ENCODE measurements at places on chromosomes 7 and 10. TPM values are rescaled to one million over a fixed set of nuclear protein-coding genes. Genes with fewer than 3 reads are reported as not detected.

GRCh38 chr10:64345856-64346255, 824.7 kb downstream of the REEP3 start:
- DNase-seq, result no peak

DNA sequence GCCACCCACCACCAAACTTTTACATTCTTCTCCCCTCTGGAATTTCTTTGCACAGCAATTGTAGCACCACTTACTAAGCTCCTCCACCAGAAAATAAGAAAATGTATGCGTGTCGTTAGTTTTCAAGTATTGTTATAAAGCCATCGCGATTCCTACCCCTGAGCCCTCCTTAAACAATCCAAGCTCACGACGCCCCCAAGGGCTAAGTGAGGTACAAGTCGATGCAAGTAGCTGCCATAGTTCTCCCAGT, 1.3 kb downstream of the FRAT2 start:
- no peak for DNase-seq

DNA sequence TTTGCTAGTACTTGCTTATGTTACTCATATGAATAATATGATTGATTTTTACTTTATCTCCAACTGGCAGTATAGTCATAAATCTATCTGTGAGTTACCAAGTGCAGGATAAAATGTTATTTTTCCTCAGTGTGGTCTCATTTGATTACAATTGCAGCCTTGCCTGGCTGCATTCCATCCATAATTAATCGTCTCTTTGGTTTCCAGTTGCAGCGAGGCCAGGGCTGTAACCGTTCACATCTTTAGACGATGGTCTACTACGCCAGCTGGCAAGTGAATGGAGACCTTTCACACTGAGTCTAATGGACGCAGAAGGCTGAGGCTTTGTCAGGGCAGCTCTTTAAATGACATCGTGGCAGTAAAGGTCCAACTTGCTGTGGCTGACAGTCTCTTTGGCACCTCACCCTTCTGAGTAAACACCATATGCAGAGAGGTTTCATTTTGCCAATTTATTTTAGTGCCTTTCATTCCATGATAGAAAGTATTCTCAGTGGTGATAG, 84.0 kb downstream of the ARL4A start:
- DNase-seq, result peak; percentile 83

DNA sequence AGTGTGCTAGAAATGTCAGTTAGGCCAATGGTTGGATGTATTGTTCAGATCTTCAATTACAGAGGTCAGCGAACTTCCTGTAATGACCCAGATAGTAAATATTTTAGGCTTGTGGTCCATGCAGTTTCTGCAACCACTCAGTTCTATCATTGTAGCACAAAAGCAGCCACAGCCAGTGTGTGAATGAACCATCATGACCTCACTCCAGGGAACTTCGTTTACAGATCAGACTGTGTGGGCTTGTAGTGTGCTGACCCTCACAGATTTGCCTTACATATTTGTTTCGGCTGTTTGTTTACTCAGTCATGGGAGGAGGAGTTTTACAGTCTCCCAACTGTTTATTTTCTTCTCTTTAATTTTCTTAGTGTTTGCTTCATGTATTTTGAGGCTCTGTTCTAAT, 55.4 kb downstream of the LANCL2 start:
- DNase-seq, result no peak

DNA sequence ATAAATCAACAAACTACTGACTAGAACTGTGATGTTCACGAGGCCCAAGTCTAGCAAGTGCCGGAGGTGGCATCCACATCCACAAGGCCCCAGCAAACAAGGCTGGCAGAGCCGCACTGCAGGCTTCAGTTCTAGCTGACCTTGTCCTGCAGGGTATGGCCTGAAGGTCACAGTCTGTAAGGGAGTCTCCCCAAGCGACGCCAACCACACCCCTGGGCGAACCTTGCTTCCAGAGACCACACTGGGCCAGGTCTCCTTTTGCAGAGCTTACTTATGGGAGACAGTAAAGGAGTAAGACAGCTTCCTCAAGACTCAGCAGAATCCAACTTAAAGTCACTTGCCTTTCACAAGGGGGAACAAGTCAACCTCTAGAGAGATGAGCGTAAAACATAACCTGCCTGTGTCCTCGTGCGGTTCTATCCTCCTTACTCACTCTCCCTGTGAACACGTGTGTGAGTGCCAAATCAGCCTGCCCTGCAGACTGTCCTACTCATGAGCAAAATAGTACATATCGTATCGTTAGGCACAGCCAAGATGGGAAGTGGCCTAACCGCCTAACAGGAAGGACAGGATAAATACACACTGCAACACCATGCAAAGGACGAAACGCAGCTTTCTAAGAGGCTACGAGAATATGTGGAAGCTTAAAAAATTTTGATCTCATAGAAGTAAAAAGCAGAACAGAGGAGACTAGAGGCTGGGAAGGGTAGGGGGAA, 22.7 kb downstream of the FAM53B start:
- no peak for DNase-seq

DNA sequence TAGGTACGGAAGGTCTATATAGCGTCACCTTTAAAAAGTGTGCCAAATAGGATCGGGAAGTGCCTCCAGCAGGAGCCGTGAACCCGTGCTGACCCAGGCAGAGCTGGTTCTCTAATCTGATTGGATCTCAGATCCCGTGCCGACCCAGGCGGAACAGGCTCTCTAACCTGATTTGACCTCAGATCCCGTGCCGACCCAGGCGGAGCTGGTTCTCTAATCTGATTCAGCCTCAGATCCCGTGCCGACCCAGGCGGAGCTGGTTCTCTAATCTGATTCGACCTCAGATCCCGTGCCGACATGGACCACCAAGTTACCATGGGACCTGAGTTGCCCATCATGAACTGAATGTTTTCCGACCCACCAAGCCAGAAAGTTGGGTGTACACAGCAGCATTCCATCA, 463.9 kb downstream of the PTPRN2 start:
- no peak for DNase-seq

DNA sequence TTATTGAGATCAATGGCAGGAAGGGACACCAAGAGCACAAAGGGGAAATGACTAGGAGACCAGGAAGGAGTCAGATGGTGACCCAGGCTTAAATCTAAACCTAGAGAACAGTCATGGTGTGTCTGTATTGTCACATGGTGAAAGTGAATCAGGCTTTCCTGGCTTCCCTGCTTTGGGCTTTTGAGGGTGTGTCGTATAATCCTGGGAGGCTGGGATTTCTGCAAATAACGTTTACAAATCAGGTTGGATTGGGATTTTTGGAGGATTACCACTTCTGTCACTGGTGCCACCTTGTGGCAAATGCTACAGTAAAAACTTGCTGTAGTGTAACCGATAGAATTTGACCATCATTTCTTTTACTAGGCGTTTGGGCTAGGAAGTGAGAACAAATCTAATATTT, 502.6 kb downstream of the NRG3 start:
- DNase-seq, result peak; percentile 4

DNA sequence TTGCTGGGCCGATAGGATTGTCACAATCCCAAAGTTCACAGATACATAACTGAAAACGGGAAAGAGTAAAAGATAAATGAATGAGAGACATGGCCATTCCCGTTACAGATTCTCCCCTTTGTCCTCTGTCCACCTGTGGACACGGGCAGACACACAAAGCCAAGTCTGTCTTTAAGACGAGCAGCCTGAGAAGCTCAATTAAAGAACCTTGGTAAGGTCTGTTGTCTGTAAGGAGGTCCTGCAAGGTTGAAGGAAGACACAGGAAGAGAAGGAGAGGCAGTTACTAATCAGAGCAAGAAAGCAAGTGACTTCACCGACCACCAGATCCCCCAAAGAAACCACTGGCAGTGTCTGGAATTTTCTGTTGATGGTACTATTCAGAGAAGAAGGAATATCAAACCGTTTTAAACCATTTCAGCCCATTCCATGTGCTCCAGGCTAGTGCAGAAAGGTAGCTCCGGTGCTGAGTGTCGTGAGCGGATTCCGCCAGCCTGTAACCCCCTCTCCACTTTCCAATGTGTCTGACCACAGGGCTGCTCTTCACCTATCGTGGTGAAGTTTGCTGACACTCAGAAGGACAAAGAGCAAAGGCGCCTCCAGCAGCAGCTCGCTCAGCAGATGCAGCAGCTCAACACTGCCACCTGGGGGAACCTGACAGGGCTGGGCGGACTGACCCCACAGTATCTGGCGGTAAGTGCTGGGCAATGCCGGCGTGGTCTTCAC, 252.6 kb downstream of the CELF2 start:
- DNase-seq, result peak; percentile 80

GRCh38 chr10:69376662-69377061, 40.1 kb downstream of the TACR2 start:
- DNase-seq, result no peak

DNA sequence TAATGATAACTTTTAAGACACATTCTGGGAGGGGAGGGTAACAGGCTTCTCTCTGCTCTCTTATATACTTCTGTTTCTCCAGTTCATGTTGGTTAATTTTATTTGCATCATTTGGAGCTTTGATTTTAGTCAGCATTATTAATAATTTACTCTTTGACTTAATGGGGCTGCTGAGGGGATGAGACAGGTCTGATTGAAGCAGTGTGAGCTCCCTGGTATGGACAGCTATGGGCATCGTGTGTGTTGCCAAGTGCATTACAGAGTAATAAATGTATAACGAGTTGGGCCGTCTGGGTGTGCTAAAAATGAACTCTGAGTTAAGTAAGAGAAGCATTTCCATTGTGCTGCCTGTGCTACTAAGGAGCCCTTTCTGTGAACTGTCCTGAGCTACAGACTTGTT, 31.7 kb upstream of the IKZF1 start:
- no peak for DNase-seq

GRCh38 chr10:71584902-71585563, 134.5 kb downstream of the C10orf105 start:
- no peak for DNase-seq

- no peak for DNase-seq
Measured at GRCh38 chr10:130809181-130809580, 502.3 kb downstream of the TCERG1L start.

GRCh38 chr10:21172542-21172929, 275.4 kb upstream of the NEBL start:
- DNase-seq, result no peak

GRCh38 chr10:79178614-79179163, 109.9 kb downstream of the ZMIZ1 start:
- peak; percentile 74 for DNase-seq

- DNase-seq, result no peak
Measured at GRCh38 chr7:40815512-40815911, 680.7 kb downstream of the SUGCT start.

- no peak for DNase-seq
Measured at GRCh38 chr7:22248111-22248809, 108.7 kb downstream of the RAPGEF5 start.

DNA sequence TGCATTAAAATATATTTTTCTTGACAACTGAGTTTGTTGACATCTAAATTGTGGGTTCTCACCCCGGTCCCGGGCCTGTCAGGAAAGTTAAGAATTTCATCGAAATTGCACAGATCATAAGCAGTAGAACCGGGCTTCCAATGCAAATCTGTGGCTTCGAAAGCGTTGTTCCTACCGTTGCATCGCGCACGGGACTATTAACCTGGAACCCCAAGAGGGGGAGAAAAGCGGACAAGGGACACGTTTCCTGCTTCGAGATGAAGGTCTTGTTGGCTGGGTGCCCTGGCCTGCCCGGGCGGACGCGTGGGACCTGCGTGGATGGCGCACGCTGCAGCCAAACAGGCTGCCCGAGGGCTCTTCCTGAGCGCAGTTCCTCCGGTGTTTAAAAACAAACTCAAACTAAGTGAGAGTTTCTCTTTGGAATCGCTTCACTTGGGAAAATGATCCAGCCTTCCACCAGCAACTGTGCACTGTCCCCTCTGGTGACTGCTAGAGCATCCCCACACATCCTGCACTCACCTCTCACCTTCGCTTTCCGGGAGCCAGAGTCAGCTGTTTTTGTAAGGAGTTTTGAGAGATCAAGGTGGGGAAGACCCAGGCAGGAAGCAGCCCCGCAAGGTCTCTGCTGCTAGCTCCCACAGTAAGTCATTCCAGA, 5.1 kb upstream of the TBX20 start:
- DNase-seq, result no peak

DNA sequence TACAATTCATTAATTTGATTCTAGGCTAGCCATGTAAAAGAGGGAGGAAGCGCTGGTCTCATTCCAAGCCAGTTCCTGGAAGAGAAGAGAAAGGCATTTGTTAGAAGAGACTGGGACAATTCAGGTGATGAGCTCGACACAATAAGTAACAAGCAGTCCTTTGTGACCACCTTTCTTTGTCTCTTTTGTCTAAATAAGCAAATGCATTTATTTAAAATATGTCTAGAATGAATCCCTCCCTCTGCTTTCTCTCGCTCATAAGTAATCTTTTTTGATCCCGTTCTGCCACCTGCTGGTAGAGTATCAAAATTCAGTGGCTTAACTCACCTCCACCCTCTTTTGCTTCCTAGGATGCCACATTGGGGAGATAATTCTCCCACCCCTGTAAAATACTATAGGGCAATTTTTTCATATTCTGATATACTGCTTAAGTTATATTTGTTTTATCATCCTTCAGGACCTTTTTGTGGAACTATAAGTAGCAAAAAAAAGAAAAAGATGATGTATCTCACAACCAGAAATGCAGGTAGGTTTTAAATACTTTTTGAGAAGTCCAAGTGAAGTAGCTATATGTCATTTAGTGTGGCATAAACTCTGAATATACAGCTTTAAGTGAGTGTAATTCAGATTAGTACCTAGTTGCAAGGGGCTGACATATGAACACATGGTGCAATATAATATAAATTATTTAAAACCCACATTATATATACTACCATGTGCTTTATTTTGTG, 91.5 kb downstream of the GSDME start:
- peak; percentile 56 for DNase-seq

DNA sequence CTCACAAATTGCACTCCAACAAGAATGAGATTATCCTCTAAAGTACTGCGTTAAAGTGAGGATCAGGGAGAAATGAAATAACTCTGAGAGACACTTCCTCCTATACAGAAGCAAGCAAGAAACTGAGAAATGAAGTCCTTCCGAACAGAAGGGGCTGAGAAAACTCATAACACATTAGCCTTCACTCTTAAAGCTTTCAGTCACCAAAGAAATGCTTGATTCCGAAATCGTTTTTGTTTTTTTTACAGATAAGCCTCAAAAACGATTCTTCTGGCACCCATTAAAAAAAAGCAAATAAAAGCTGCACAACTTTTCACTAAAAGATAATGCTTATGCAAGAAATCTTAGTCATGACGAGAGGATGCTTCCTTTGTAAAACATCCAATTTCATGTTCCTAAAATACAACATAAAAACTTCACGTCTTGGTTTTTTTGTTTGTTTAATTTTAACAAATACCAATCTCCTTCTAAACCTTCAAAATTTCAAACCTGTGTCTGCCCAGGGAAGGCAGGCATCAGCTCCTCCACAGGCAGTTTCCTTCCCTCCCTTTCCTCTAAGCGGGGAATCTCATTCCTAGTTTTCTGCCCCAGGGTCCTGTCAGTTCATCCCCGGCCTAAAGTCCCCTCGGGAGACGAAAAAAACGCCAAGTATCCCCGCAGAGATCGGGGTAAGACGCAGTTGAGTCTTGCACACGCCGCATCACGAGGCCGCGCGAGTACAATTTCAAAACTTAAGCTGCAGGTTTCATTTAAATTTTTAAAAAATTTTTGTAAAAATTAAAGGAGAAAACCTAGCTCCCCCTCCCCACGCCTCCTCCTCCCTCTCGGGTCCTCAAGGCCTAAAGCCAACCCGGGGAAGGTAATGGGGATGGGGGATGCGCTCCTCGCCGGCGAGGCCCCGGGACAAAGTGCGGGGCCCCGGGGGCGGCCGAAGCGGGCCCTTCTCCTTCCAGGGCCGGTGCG, 1.1 kb downstream of the BAZ1B start:
- no peak for DNase-seq

TMEM270 gene
- polyA plus RNA-seq, result not detected

ARMC3 gene
- polyA plus RNA-seq, result 0.37 TPM

HECW1 gene
- not detected for polyA plus RNA-seq

CAMK2B gene
- 6.2 TPM for polyA plus RNA-seq

HGF gene
- 6.1 TPM for polyA plus RNA-seq

RADIL gene
- 3.5 TPM for polyA plus RNA-seq

TBXAS1 gene
- polyA plus RNA-seq, result not detected
